ENCODE measurements at places on chromosomes 3 and 15.

DNA sequence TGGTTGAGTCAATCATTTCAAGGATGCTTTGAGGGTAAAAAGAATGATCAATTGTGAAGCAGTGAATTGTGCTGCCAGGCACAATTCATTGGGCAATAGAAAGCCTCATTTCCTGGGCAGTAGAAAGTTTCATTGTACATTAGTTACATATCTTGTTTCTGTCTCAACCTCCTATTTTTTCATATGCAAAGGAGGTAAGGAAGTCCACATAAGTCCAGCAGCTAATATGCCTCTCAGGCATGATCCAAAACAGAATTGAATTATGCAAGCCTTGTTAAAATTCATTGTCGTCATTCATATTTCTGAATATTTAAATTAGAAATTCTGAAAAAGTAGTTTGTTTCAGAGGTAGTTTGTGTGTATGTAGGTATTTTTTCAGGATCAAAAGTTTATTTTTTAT, 65.8 kb downstream of the TFRC start:
- no peak for DNase-seq

DNA sequence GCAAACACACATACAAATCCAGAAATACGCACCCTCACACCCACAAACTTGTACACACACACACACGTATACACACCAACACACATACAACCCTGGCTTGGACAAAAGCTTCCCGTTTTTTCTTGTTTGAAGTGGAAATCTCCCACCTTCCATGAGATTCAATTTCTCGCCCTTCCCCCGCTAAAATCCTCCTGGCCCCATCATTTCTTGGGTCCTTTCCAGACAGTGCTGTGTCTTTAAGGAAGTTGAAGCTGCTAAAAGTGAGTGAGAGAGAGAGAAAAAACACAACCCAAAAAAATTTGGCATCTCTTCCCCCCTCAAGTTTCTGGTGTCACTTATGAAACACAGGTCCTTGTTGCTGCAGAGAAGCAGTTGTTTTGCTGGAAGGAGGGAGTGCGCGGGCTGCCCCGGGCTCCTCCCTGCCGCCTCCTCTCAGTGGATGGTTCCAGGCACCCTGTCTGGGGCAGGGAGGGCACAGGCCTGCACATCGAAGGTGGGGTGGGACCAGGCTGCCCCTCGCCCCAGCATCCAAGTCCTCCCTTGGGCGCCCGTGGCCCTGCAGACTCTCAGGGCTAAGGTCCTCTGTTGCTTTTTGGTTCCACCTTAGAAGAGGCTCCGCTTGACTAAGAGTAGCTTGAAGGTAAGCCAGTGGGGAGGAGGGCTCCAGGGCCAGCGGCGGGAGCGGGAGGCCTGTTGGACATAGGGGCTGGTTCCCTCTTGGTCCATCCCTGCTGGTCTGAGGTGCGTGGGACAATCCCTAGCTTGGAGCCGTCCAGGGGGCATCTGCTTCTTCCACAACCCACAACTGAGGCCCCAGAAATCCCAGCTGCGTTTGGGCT, at the start of gene ISLR:
TSS of gene ISLR (plus strand) at position 331 of the 839 bp plus-strand sequence. CDS start 1,149 bp downstream, outside the sequence.
- DNase-seq, result no peak

DNA sequence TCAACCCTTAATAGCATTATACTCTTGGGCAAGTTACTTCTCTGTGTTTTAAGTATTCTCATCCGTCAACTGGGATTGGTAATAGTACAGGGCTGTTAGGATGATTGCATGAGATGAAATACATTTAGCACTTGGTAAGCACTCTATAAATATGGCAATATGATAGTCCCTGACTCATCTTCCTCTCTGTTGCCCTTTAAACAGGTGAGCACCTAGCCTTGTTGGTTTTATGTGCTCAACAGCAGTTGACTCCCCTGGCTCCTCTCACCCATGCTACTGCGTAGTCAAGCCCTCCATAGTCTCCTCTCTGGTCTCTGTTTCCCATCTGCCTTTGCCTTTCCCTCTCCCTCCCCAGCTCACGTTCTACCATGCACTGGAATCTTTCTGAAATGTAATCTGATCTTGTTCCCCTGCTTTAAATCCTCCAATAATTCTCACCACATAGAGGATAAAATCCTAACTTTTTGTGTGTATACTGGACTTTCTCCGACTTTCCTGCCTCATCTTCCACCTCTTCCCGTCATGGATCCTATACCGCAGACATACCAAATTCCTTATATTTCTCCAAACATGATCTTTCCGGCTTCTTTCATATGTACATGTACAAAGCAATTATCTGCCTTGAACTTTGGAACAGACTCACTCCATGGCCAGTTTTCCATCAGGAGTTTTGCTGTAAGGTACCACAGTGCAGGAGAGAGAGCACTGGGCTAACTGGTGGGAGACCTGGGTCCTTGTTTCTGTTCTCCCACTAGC, 42.3 kb downstream of the FSD2 start:
- DNase-seq, result no peak

- DNase-seq, result peak; percentile 28
These were observed 1.8 kb downstream of the RCCD1 start for GRCh38 chr15:90956274-90957030.

DNA sequence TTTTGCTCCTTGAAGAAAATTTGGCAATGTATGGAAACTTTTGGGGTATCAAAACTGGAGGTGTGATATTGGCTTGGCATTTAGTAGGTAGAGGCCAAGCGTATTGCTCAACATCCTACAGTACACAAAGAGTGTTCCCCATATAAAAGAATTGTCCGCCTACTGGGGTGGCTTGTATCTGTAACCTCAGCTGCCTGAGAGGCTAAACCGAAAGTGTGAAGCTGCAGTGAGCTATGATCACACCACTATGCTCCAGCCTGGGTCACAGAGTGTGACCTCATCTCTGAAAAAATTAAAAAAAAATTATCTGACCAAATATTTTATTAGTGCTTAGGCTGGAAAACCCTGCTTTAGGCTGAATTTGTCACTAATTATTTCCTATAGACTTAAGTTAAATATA, 483.9 kb downstream of the PYDC2 start:
- DNase-seq, result no peak

DNA sequence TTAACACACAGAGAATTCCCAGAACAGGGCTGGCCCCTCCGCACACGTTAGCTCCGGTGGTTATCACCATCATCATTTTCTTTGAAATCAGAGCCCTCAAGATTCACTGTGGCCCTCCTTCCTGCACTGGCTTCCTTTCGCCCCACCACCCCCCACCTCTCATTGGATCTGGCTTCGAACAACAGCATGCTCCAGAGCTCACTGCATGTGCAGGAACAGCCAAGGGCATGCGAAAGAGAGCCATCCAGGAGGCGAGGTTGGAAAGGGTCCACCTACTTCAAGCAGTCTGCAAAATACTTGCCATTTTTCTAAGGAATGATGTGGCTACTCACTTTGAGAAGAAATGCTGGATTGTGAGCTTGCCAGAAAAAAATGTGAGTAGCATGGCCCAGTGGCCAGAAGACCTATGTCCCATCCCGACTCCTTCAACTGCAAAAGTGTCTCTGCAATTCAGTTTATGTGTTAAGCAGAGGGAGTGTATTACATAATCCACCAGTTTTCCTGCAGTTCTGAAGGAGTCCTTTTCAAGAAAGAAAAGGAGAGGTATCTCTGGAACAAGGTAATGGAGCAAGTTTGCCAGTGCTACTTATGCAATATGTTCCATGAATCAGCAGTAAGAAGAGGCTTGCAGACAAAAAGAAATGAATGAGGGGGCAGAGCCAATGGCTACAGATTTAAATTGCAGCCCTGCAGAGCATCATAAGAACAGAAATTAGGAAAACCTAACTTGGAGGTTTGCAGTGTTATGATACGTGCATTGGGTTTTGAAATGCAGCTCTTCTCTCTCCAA, 92.8 kb downstream of the OCA2 start:
- DNase-seq, result no peak

All from NCI-H1417 treated with DMSO at 0.1 percent for 48 hours (cell line).